ENCODE measurements at places on chromosomes 6 and 20.

GRCh38 chr6:107806691-107807090 is 17.4 kb downstream of the SCML4 start:
- DNase-seq, result no peak

DNA sequence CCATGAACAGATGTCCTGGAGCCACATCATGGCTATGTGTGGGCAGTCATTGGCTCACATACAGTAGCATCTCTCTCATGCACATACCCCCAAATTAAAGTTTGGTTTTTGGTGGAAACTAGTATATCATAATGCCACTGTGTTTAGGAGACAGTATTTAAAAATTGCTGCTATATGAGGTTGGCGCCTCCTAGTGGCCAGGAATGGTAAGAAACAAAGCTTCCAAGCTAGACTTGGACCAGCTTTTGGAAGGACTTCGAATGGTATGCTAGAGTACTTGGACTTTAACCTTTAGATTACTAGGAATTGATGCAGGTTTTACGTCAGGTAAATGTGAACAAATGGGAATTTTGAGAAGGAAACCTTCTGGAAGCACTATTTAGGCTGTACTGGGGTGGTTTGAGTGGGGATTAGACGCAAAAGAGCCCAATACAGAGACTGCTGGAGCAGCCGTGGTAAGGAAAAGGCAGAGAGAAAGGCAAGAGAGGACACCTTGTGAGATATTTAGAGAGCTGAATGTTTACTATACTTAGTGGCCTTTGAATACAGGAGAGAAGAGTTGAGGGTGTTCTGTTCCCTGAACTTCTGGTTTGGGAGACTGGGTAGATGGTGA is 23.8 kb downstream of the PRSS35 start:
- DNase-seq, result peak; percentile 48

- no peak for DNase-seq
Observed at GRCh38 chr20:16360668-16361067, 212.6 kb downstream of the KIF16B start.

- DNase-seq, result no peak
Observed at GRCh38 chr20:57250607-57251343, 15.7 kb downstream of the BMP7 start.

DNA sequence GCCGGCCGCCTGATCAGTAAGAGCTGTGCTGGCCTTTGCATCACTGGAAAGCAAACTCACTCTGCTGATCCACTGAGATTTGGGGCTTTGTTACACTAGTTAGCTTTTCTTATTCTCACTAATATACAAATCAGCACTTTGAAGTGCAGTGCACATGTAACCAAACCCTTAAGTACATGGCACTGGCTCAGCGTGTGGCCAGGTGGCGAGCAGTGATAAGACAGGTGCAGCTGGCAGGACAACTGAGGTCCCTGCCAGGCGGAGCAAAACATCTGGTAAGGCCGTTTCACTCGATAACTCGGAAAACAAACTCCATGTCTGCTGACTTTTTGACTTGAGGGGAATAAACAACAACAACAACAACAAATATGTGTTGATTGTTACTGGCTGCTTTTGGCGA is 11.0 kb downstream of the GFRA4 start:
- DNase-seq, result no peak

DNA sequence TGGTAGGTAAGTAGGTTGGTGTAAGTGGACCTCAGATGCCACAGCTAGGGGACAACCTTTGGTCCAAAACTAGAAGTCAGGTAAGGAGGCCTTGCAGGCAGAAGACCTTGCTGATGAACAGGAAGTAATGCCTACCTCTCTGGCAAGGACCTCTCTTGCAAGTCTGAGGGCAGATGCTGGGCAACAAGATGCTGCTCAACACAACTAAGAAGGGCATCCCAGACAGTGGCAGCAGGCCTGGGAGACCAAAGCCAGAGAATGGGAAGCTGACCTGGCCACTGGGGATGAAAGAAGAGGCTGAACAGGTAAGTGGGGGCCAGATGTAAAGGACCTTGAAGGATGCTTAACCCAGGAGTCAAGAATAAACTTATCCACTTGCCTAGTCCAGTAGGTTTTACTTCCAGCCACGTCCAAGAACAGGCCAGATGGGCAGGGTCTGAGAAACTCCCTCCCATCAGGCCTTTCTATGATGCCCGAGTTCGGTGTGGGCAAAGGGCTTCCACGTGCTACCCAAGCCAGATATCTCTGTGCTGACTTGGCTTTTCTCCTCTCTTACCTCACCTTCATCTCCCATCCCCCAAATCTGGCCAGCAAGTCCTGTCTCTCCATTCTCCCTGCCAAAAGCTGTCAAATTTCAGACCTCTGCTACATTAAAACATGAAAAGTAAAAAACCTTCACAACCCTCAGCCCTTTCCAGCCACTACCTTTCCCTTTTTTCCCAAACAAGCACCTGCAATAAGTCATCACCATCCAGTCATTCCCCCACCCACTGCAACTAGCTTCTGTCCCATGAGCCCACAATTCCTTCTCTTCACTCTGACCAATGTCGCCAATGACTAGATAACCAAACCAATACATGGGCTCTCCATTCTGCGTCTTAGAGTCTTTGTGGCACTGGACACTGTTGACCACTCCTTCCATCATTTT is 11.5 kb upstream of the PLCG1 start:
- no peak for DNase-seq

DNA sequence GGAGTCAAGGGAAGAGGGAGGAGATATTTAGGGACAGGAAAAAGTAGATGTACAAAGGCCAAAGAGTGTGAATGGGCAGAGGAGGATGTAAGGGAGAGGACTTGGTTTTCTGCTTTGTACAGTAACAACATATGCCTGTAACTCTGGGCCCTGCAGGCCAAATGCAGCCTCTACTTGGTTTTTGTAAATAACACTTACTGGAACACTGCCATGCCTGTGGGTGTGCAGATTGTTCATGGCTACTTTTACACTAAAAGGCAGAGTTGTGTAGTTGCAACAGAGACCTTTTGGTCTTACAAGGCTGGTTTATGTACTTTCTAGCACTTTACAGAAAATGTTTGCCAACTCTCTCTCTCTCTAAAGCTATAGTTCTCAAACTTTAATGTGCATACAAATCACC is 157.1 kb downstream of the PHACTR1 start:
- DNase-seq, result no peak

DNA sequence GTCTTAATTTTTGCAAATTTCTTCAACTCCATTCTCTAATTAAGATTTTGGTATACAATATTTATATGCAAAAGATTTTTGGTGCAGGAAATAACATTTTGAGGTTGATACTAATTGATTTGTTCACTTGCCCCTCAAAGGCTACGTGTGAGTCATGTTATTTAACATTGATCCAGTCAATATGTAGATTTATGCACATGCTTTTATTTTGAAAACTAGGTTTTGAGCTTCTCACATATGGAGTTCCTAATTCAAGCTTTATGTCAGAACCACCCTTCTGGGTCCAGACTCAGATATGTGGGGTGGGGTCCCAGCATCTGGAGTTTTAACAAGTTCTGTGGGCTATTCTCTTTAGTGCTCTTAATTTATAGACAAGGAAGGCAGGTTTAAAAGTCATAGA is 13.8 kb downstream of the UTRN start:
- no peak for DNase-seq

- DNase-seq, result no peak
Observed at GRCh38 chr6:136304410-136304809, 14.8 kb upstream of the BCLAF1 start.

DNA sequence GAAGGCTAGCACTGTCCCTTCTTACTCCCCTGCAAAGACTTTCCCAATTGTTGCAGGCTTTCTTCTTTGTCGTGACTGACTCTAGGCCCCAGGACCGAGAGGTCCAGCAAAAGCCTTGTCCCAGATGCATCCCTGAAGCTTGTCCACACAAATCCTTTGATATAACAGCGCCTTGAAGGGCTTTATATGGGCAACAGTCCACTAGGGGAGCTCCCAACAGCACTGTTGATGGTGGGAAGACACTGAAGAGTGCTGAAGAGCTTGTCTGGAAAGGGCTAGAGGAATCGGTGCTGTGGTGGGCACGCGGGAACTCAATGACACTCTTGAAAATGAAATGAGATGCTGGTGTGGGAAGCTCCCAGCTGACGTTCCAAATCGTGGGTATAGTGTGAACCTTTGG is 316.1 kb upstream of the CDH4 start:
- no peak for DNase-seq

- DNase-seq, result no peak
Observed at GRCh38 chr6:82216549-82216948, 31.0 kb downstream of the IBTK start.

DNA sequence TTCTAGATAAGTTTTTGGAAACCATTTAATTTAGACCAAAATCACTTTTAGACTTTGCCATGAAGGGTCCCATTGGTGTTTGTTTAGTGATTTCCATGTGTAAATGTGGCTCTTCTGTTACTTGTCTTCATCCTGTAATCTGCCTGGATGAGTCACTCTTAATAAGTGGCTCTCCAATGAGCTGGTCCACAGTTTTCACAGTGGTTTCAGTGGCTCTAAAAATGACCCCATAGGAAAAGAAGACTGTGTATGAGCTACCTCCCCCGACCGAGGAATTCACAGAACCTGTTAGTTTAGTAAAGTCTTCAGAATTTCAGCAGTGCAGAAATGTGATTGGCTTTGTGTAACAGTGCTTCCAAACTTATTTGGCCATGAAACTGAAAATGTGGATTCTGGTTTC is 492.0 kb upstream of the MARCKS start:
- no peak for DNase-seq

GRCh38 chr6:111201764-111202163 is 114.5 kb downstream of the SLC16A10 start:
- no peak for DNase-seq

DNA sequence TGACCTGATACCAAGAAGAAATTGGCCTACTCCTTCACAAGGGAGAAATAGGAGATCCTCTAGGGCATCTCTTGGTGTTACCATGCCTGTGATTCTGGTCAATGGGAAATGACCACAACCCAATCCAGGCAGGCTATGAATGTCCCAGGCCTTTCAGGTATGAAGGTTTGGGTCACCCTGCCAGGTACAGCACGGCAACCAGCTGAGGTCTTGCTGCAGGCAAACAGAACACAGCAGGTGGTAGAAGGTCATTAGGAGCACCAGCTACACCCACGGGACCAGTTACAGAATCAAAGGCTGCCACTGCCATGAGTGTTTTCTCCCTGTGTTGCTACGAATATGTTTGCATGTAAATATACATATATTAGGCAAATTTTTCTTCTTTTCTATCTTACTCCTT is 202.3 kb downstream of the ERMARD start:
- DNase-seq, result no peak

GRCh38 chr6:159085396-159085895 is 40.7 kb upstream of the TAGAP start:
- DNase-seq, result no peak

- DNase-seq, result no peak
Observed at GRCh38 chr20:56778765-56779195, 149.7 kb downstream of the TFAP2C start.

- DNase-seq, result no peak
Observed at GRCh38 chr6:163169521-163169920, 245.0 kb upstream of the QKI start.

DNA sequence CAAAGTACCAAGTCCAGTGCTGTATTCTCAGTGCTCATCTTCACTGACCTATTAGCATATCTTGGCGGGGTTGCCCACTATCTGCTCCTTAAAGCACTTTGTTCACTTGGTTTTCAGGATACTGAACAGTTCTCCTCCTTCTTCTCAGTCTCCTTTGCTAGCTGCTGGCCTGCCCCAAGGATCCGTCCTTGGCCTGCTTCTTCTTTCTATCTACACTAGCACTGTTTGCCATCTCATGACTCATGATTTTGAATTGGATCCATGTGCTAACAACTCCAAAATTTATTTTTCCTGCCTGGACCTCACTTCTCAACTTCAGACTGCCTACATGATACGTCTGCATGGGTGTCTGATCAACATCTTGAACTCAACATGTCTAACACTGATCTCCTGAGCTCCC is 15.5 kb downstream of the TPD52L1 start:
- DNase-seq, result no peak

DNA sequence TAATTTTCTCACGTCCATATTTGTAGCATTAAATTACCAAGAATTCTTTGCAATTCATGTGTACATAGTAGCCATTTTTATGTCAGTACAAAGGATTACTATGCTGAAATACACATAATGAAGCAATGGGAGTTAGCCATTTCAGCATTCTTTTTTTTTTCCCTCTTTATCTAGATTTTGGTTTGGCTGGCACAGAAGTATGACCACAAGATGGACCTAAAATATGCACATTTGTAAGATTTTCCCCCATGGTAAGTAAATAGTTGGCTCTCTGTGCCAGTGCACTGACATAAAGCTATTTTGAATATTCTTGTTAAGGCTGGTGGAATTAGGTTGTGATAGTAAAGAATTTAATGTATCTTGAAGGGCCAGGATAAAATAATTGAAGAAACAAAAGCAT is 486.1 kb upstream of the BTBD3 start:
- no peak for DNase-seq

DNA sequence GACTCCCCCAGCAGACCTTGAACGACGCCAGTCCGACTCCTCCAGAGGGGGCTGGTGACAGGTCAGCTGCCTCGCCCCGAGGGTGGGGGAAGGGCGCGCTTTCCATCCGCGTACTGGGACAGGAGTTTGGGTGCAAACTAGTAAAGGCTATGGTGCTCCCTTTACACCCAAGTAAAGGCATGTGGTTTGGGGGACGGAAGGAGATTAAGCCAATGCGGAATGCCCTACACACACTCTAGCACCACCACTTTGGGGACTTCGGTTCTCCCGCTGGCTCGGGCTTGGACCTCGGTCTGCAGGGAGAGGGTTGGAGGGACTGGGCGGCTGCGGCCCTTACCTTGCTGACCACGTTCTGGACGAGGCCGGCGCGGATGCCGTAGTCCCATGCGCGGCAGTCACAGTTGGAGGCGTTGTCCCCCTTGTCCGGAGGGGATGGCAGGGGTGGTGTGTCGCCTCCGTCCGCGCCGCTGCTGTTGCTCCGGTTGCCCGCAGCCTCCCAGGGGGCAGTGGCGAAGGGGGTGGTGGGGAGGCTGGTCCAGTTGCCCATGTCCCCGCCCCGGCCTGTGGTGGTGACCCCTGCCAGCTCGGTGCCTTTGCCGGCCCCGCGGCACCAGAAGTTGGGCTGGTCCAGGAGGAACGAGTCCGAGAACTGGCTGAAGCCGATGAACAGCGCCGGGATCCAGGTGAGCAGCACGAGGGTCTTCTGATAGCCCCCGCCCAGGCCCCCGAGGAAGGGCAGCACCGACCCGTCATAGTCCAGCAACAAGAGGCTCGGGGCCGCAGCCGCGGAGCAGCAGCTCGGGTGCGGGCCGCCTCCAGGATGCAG is 1.1 kb downstream of the SLC22A23 start:
- no peak for DNase-seq

DNA sequence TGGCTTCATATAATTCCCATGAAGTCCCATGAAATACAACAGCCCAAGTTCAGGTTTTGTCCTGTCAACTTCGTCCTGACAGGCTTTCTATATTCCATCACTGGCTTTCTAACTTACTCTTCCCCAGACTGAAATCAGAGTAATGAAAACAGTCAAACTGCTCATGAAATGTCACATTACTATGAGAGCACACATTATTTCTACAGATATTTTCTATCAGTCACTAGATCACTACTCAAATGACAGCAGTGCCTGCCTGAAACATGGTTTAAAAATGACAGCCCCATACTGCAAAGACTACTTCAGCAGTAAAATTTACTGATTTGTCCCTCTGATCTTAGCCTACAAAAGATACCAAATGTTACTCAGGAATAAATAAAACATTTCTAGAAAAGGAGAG is 442.9 kb upstream of the SOX4 start:
- DNase-seq, result no peak

- DNase-seq, result no peak
Observed at GRCh38 chr20:20436689-20437088, 68.8 kb downstream of the INSM1 start.
